ENCODE measurements at places on chromosomes 3 and 15.

DNA sequence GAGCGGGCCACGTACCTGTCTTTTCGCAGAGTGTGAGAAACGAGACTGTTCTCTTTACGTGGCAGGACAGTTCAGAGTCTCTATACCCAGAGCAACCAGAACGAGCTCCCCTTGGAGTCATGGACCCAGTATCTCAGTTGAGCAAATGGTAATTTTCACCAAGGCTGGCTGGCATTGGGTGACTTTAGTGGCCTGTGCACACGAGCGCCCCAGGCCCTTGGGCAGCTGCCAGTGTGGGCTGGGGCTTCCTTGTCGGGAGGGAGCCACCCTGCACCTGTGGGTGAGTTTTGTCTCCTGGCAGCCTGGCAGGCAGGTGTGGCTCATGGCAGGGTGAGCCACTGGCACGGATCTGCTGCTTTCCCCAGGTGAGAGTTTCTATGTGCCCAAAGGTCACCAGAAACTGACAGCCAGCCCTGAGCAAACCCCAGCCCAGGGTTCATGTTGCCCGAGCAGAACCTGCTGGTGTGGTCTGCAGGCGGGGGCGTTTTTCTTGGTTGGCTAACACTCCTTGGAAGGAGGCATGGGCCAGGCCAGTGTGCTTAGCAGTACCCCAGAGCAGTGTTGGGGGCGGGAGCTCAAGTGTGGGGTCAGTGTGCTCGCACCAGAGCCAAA is 135.0 kb downstream of the TJP1 start:
- no peak for DNase-seq

DNA sequence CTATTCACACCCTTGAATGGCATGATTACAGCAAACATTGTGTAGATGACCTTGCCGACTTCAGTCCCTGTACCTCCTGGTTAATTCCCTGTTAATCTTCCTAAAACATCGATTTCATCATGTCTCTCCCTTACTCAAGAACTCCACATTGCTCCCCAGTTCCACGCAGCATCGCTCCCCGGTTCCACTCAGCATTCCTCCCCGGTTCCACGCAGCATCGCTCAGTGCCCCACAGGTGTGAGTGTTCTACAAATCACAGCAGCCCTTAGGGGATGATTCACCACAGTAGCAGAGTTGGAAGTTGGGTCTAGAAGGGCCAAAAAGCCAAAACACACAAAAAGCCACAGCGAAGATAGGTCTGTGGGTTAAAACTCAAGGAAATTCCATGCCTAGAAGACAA is 8.6 kb upstream of the TNK2 start:
- DNase-seq: no peak

DNA sequence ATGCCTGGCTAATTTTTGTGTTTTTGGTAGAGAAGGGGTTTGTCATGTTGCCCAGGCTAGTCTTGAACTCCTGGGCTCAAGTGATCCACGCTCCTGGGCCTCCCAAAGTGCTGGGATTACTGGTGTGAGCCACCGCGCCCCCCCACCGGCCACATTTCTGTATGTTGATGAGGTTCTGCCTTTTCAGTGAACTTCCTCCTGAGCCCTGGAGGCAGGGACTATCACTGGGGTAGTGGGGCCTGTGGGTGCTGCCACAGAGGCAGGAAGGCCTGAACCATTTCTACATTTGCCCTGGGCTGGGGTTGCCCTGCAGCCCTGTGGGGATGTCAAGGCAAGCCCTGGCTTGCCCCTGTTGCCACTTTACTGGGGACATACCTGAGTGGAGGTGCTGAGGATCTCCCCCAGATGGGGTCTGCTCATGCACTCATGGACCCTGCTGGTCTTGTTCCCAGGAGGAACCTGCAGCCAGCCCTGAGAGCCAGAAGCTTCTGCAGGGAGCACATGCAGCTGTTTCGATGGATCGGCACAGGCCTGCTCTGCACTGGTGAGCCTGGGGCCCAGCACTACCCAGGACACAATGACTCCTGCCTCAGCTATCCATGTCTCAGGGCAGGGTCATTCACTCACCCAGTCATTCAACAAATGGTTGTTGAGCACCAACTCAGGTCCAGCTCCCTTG is 5.7 kb downstream of the SLC28A1 start:
- DNase-seq: no peak

GRCh38 chr3:105622169-105622568 is 246.6 kb downstream of the CBLB start:
- DNase-seq: no peak

GRCh38 chr3:151155409-151156128 is 47.4 kb downstream of the GPR171 start:
- no peak for DNase-seq

DNA sequence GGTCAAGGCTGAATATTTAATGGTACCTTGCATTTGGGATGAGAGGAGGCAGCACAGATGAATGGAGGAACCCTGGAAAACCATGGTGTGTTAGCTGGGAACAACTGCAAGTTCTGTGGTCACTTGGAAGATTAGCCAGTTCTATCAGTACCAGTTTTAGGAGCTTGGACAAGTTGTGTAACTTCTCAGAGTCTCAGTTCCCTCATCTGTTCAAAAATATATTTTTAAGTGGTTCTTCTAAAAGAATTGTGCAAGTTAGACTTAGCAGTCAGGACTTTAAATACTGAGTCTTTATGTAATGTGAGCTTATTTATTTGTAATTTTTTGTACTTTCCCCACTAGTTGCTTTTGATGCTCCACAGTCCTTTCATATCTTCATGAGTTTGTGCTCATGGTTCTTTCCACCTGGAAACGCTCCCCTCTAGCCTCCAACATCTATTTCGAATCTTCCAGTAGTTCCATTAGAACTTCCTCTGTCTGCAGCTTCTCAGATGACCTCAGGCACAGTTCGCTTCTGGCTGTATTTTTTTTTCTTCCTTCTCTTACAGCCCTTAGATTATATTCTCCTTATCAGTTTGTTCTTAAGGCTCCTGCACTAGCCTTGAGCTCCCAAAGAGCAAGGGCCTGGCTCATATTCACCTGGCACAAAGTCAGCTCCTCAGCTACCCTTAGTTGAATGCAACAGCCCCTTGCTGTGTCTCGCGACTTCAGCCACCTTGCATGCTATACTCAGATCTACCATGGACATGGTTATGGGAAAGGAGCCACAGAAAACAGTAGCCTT is 27.1 kb downstream of the ITPR1 start:
- DNase-seq: no peak

DNA sequence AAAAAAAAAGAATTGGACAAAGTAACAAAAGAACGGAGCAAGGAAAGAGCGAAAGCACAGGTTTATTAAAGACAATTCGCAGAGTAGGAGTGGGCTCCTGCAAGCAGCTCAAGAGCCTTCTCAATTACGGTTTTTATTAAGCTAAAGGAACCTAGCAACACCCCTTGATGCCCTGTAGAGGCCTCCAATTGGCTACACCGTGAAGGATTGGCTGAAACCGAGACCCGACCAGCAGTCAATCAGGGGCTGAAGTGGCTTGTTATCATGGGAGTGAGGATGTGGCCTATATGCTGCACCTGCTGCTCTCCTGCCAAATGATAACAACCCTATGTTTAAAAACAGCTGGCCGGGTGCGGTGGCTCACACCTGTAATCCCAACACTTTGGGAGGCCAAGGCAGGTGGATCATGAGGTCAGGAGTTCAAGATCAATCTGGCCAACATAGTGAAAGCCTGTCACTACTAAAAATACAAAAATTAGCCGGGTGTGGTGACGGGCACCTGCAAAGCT is 20.4 kb upstream of the AP3B2 start:
- DNase-seq: no peak

DNA sequence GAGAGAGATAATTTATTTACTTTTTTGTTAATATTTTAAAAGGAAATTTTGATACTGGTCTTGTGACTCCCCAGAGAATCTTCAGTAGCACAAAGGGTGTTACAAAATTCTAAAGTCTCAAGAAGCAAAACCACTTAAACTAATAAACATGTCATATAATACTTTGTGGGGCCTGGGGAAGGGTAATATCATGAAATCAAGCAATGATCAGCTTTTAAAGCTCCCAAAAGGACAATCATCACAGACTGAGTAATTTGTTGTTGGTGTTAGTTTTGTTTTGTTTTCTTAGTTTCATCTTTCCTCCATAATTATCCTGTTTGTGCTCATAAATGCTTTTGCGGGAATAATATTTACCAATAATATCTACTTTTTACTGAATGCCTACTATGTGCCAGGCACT is 55.0 kb downstream of the TMEM212 start:
- DNase-seq: no peak

DNA sequence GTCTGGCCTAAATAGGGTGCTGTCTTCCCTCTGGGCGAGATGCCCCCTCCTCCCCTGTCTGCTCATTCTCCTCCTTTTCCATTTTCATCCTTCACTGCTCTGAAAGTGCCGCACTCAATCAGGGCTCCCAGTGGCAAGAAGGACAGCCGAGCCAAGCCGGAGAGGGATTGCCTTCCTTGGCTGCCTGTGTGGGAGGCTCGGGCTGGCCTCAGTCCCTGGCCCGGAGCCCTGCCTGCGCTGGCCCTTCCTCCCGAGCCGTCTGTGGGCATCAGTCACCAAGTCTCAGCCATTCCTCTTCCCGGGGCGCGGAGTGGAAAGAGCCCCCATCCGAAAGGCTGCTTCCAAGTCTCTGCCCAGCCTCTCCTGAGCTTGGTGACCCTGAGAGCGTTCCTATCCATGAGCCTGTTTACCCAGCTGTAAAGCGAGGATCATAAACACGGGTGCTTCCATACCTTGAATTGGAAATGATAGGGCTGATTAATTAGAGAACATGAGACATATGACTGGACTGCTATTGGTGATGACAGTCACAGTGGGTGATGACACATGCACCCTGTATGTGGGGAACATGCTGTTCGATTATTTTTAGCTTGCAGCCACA is 59.1 kb upstream of the TLE3 start:
- no peak for DNase-seq

GRCh38 chr3:146469150-146470017 is at the start of gene PLSCR2:
Gene PLSCR2, minus strand, starts transcription at chr3:146469561. Its CDS starts 9,657 bp downstream, at chr3:146459904.
- no peak for DNase-seq

DNA sequence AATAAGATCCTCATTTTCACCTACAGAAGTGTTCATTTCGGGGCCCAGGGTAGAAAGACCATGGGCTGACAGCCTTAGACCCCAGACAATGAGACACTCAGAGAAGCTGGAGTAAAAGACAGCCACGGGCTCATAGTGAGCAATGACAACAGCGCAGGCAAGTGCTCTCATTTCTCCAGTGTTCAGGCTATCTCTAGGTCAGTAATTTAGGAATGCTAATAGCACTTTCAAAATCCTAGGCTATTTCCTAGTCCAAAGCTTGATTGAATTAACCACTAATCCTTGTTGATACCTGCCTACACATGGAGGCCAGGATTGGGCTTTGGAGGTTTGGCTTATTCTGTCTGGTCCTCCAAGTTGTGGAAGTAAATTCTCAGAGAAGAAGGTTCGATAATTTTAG is 44.4 kb downstream of the FBN1 start:
- DNase-seq: no peak

DNA sequence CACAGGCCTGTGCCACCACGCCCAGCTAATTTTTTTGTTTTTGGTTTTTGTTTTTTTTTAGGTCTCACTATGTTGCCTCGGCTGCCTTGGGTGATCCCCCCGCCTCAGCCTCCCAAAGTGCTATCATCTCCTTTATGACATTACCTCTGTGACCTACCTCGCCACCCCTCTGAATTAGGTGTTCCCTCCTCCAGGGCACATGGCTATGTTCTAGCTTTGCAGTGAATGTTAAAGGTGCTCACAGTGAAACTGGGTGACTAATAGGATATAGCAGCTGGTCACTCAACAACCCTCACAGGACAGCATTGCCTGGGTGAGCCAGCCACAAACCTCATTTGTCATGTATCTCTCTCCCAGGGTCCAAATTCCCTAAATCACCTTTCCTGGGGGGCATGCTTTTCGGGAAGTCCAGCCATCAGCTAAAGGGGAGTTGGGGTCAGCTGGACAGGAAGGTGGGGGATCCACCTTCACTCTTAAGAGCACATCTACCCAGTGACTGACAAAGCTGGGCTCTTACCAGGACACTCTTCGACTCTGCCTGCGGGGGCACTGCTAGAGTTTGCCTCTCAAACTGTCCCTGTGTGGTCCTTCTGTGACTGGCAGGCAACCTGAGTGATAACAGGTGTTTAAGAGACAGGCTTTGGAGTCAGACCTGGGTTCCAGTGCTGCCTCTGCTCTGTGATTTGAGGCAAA is 1.6 kb upstream of the TTLL3 start:
- DNase-seq: peak; percentile 28

DNA sequence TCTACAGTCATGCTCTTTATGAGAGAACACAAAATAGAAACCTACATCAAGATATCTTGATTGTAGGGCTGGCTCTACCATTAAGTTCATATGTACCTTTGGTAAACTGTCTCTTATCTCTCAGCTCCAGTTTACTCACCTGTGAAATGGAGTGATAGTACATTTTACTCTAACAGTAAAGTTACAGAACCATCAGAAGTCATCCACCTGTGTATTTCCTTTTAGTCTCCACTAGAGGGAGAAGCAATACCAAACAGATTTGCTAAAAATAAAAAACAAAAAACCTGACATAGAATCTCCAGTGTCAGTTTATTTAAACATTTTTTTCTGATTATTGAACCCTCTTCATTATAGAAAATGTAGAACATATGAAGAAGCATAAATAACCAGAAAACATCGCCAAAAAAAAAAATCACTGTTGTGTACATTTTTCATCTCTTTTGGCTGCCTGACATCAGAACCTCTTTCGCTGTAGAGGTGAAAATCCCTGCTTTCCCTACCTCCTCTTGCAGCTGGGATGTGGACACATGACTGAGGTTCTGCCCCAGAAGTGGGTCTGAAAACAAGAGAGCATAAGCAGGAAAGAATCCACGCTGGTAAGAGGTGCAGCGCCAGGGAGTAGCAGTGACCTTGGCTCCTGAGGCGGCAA is 48.7 kb upstream of the WDR72 start:
- no peak for DNase-seq

DNA sequence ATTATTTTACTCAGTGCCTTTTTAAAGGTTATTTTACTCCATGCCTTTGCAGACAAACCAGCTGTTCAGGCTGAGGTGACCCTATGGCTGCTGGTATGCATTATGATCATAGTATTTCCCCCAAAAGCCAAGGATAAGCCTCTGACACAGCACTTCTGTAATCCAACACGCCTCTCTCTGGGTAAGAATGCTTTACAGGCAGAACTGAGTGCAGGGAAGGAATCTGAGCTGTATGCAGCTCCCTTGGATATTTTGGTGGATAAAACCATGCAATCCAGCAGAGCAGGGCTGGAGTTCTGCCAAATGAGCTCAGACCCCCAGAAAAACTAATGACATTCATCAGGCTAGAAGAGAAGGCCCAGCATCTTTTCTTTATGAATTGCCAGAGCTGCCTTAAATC is 11.7 kb upstream of the MAP1A start:
- DNase-seq: peak; percentile 73

DNA sequence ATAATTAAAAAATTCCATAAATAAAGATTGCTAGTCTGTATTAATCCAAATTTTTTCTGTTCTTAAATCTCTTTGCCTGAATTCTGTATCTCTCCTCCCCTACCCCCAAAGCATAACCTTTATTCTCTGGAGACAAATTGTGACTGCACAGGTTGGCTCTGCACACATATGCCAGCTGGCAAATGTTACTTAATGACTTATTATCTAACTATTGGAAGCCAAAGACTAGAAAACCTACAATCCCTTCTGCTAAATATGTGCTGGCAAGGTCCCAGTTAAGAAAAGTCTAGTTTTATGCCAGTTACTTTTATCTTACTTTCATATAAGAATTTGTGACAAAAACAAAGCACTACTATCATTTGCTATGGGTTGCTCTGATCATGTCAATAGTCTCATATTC is 569.3 kb downstream of the MECOM start:
- no peak for DNase-seq
